ENCODE measurements at places on chromosomes 4 and X.

GRCh38 chr4:10721616-10722015 lies 37.0 kb upstream of the CLNK start:
- no peak overlapping the region for H3K27ac ChIP-seq
- no peak for DNase-seq
- peaks cover 15% of the 10 kb centered on the region for H3K4me1 ChIP-seq
- H3K36me3 ChIP-seq: no peaks in the 10 kb centered on the region

DNA sequence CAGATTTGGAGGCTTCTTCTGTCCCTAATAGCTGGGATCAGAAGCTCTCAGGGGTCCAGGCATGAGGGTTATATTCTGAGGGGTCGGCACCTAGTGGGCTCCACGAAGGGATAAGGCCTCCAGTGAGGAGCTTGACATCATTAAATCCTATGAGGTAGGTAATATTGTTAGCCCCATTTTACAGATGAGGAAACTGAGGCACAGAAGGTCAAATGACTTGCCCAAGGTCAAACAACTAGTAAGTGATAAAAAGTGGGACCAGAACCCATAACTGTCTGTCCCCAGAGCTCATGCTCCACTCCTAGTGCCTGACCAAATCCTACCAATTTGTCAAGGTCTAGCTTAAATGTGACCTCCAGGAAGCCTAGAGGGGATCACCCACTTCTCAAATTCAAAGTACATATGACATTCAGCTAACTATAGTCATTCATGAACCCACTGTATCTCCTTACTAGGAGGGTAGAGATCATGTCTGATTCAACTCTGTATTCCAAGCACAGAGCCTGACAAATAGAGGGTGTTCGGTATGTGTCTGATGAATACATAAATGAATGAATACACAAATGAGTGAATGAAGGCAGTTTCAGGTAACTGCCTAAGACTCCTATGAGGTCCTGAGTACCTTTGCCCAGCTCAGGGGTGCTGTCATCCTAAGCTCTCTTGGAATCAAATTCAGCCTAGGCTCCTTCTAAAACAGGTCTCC lies 43.3 kb downstream of the SMC1A start:
- H3K4me1 ChIP-seq: no peaks in the 10 kb centered on the region
- H3K4me3 ChIP-seq: no peak overlapping the region
- no peaks in the 10 kb centered on the region for H3K27me3 ChIP-seq
- DNase-seq: no peak
- H3K27ac ChIP-seq: no peak overlapping the region

GRCh38 chr4:72935462-72935861 lies 134.1 kb downstream of the COX18 start:
- no peak for DNase-seq
- H3K27ac ChIP-seq: no peak overlapping the region
- no peaks in the 10 kb centered on the region for H3K27me3 ChIP-seq
- H3K4me3 ChIP-seq: no peak overlapping the region
- no peaks in the 10 kb centered on the region for H3K4me1 ChIP-seq
- no peaks in the 10 kb centered on the region for H3K36me3 ChIP-seq

- no peaks in the 10 kb centered on the region for H3K36me3 ChIP-seq
- H3K27me3 ChIP-seq: no peaks in the 10 kb centered on the region
- H3K27ac ChIP-seq: no peak overlapping the region
Observed at GRCh38 chr4:132275583-132276121, 873.4 kb upstream of the PCDH10 start.

DNA sequence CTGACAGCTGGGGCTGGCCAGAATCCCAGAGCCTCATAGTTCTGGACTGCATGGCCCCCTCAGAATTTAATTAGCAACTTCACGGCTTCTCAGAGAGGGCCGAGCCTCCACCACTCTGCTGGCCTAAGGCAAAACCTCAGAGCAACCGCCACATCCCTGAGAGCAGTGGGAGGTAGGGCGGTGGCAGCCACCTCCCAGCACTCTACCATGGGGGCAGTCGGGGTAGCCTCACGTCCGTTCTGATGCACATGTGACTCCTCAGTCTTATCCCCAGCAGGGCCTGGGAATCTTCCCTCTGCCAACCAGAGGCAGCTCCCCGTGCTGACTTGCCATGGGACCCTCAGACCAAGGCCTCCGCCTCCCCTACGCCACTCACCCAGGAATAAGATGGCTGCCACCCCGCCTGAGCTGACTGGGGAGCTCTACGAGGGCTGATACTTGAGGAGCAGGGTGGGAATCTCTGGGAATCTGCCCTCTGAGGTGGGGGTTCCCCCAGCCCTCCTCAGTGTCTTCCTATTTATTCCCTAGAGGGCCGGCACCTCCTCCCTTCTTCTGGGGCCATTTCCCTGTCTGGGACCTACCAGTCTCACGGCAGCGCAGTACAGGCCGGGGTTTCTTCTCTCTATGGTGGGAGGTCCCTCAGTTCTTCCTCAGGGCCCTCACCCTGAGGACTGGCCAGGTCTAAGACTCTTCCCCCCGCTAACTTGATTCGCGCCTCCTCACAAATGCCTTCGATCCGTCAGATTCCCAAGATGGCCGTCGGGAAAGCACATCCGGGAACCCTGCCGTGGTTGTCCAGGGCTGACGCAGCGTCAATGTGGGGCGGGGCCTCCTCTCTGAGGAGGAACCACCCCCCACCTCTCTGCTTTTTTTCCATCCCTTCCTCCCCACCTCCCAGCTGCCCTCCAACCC lies at the start of gene MAGEC2:
Gene MAGEC2 (minus strand): TSS at position 769 of the 912 bp plus-strand sequence. CDS start 1,303 bp downstream, outside the sequence.
- H3K4me3 ChIP-seq: no peak within 1 kb of the TSS
- no peak within 1 kb of the TSS for H3K27ac ChIP-seq
- H3K4me1 ChIP-seq: no peaks in the 10 kb centered on the region
- no peaks in the 10 kb centered on the region for H3K27me3 ChIP-seq

DNA sequence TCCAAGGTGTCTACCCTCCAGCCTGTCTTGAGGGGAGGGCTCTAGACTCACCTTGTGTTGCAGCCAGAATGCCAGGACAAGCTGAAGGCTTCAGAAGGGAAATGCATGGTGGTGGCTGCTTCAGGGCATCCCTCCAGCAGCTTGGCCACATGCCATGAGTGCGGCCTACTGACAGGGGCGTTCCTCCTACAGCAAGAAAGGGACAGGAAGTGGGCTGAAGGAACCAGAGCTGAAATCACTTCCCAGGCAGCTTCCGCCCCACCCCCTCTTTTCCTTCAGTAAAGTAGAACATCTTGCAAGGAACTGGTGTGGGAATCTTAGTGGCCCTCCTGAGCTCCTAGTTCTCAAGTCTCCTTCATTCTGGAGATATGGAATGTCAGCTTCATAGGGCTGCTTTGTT lies 167.5 kb upstream of the DGKK start:
- H3K36me3 ChIP-seq: no peaks in the 10 kb centered on the region
- no peak for DNase-seq
- no peaks in the 10 kb centered on the region for H3K27me3 ChIP-seq
- H3K4me3 ChIP-seq: no peak overlapping the region
- no peak overlapping the region for H3K27ac ChIP-seq

GRCh38 chr4:163003979-163004378 lies 162.7 kb downstream of the NAF1 start:
- no peaks in the 10 kb centered on the region for H3K27me3 ChIP-seq
- H3K4me1 ChIP-seq: no peaks in the 10 kb centered on the region
- no peak overlapping the region for H3K27ac ChIP-seq

GRCh38 chr4:126899331-126899801 lies 733.4 kb upstream of the INTU start:
- no peaks in the 10 kb centered on the region for H3K36me3 ChIP-seq
- no peak overlapping the region for H3K27ac ChIP-seq
- H3K4me3 ChIP-seq: no peak overlapping the region
- H3K27me3 ChIP-seq: no peaks in the 10 kb centered on the region
- DNase-seq: no peak

GRCh38 chrX:104376937-104377336 lies 122.2 kb upstream of the ESX1 start:
- H3K4me3 ChIP-seq: no peak overlapping the region
- H3K36me3 ChIP-seq: no peaks in the 10 kb centered on the region

- no peaks in the 10 kb centered on the region for H3K36me3 ChIP-seq
- DNase-seq: no peak
- peaks cover 12% of the 10 kb centered on the region for H3K27me3 ChIP-seq
- no peak overlapping the region for H3K4me3 ChIP-seq
Observed at GRCh38 chr4:184012937-184013336, 107.8 kb downstream of the STOX2 start.

DNA sequence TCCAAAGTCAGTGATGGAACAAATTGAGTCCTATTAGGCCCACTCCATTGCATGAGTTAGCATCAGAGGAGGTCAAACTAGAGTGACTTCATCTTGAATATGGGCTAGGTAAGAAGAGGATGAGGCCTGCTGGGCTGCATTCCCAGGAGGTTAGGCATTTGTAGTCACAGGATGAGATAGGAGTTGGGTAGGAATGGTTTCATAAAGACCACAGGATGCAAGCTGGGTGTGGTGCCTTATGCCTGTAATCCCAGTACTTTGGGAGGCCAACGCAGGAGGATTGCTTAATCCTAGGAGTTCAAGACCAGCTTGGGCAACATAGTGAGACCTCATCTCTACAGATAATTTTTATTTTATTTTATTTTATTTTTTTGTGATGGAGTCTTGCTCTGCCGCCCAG lies 26.8 kb downstream of the PDGFRA start:
- no peak overlapping the region for H3K27ac ChIP-seq
- H3K4me1 ChIP-seq: no peaks in the 10 kb centered on the region
- H3K4me3 ChIP-seq: no peak overlapping the region
- DNase-seq: no peak
- peaks cover 18% of the 10 kb centered on the region for H3K27me3 ChIP-seq

DNA sequence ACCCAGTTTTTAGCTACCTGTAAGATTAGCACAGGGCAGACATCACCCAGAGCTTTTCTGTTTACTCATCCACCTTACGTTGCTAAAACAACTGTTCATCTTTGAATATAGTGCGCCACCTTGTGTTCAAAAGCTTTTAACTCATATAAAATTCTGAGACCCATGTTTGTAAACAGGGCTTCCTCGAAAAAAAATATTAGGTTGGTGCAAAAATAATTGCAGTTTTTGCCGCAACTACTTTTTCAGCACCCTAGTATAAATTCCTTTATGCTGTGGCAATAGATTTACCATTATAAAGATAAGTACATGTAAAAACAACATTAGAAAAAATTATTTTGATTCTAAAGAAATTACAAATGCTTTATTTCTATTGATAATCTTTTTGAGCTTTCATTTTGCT lies 147.9 kb downstream of the LRBA start:
- peaks cover 5% of the 10 kb centered on the region for H3K36me3 ChIP-seq
- no peaks in the 10 kb centered on the region for H3K4me1 ChIP-seq
- peak; percentile 22 for DNase-seq

- no peak for DNase-seq
- no peak overlapping the region for H3K27ac ChIP-seq
- no peak overlapping the region for H3K4me3 ChIP-seq
- H3K4me1 ChIP-seq: no peaks in the 10 kb centered on the region
Observed at GRCh38 chr4:147960971-147961370, 229.1 kb downstream of the ARHGAP10 start.

DNA sequence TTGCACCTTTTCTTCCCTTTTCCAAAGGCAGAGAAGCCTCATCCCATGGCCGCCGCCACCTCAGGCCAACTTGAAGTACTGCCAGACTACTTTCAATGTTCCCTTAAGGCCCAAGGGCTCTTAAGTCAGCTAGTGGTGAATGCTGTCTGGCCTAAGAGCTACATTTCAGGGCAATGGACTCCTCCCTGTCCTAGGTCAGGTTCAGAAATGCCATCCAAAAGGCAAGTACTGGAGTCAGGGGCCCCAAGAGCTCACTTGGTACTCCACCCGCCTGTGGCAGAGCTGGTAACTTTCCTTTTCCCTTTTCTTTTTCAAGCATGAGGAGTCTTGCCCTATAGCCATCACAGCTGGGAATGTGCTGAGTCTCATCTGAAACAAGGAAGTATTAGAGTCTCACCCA lies 327.1 kb downstream of the NAP1L3 start:
- no peak for DNase-seq
- H3K36me3 ChIP-seq: no peaks in the 10 kb centered on the region
- H3K4me1 ChIP-seq: no peaks in the 10 kb centered on the region
- no peak overlapping the region for H3K27ac ChIP-seq
- no peak overlapping the region for H3K4me3 ChIP-seq

- peaks cover 3% of the 10 kb centered on the region for H3K27me3 ChIP-seq
- H3K27ac ChIP-seq: no peak overlapping the region
- H3K4me3 ChIP-seq: no peak overlapping the region
- DNase-seq: no peak
- H3K4me1 ChIP-seq: no peaks in the 10 kb centered on the region
Observed at GRCh38 chr4:25536564-25537320, 118.9 kb upstream of the SLC34A2 start.

DNA sequence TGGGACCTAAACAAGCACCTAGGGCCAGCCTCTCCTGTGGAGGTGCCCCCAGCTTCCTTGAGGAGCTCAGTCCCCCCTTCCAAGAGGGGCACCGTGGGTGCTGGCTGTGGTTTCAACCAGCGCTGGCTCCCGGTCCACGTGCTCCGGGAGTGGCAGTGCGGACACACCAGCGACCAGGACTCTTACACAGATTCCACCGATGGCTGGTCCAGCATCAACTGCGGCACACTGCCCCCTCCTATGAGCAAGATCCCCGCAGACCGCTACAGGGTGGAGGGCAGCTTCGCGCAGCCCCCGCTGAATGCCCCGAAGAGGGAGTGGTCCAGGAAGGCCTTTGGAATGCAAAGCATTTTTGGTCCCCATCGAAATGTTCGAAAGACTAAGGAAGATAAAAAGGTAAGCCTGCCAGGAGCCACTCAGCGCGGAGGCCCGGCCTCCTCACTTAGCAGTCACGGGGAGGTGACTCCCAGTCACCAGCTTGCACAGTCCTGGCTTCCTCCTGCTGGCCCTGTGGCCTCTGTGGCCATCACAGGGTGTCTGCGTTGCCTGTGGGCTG lies 24.9 kb downstream of the RGS12 start:
- no peaks in the 10 kb centered on the region for H3K4me1 ChIP-seq
- no peaks in the 10 kb centered on the region for H3K36me3 ChIP-seq
- no peak overlapping the region for H3K4me3 ChIP-seq
- no peak overlapping the region for H3K27ac ChIP-seq
- DNase-seq: no peak

GRCh38 chr4:151039733-151040132 lies 24.6 kb upstream of the LRBA start:
- no peaks in the 10 kb centered on the region for H3K36me3 ChIP-seq
- H3K27me3 ChIP-seq: no peaks in the 10 kb centered on the region
- H3K4me3 ChIP-seq: no peak overlapping the region
- no peak for DNase-seq
- H3K27ac ChIP-seq: no peak overlapping the region
- H3K4me1 ChIP-seq: no peaks in the 10 kb centered on the region

GRCh38 chr4:77818602-77819403 lies at the start of gene CNOT6L:
CNOT6L (minus strand) TSS chr4:77819368; CDS start chr4:77819308, 60 bp downstream.
- peaks cover 32% of the 10 kb centered on the region for H3K36me3 ChIP-seq
- peak; percentile 86 for DNase-seq
- peak within 1 kb of the TSS; percentile 95 for H3K4me3 ChIP-seq
- H3K4me1 ChIP-seq: peaks cover 57% of the 10 kb centered on the region
- peaks cover 4% of the 10 kb centered on the region for H3K27me3 ChIP-seq

- DNase-seq: no peak
- H3K4me1 ChIP-seq: no peaks in the 10 kb centered on the region
- H3K27me3 ChIP-seq: no peaks in the 10 kb centered on the region
- H3K4me3 ChIP-seq: no peak overlapping the region
- H3K27ac ChIP-seq: no peak overlapping the region
Observed at GRCh38 chr4:70364002-70364401, 3.4 kb downstream of the SMR3A start.

- DNase-seq: peak; percentile 46
- H3K4me3 ChIP-seq: no peak overlapping the region
- no peaks in the 10 kb centered on the region for H3K27me3 ChIP-seq
- peaks cover 23% of the 10 kb centered on the region for H3K36me3 ChIP-seq
- no peak overlapping the region for H3K27ac ChIP-seq
- peaks cover 18% of the 10 kb centered on the region for H3K4me1 ChIP-seq
Observed at GRCh38 chrX:69158166-69158980, 6.9 kb downstream of the PJA1 start.

All from activated naive CD4-positive, alpha-beta T cell treated with anti-CD3 and anti-CD28 coated beads, Interleukin-2, amount 10 ng/mL, durations not matched to agents 7 days and 5 days (primary cell).